ENCODE measurements at places on chromosomes 2 and 18.

GRCh38 chr18:57466307-57466706 is 31.1 kb downstream of the ONECUT2 start:
- no peak for DNase-seq

GRCh38 chr2:37786191-37786698 is 114.8 kb upstream of the CDC42EP3 start:
- DNase-seq, result no peak

GRCh38 chr2:46422717-46423394 is 56.5 kb upstream of the TMEM247 start:
- DNase-seq, result no peak

GRCh38 chr18:10207682-10208345 is 246.6 kb upstream of the APCDD1 start:
- no peak for DNase-seq

DNA sequence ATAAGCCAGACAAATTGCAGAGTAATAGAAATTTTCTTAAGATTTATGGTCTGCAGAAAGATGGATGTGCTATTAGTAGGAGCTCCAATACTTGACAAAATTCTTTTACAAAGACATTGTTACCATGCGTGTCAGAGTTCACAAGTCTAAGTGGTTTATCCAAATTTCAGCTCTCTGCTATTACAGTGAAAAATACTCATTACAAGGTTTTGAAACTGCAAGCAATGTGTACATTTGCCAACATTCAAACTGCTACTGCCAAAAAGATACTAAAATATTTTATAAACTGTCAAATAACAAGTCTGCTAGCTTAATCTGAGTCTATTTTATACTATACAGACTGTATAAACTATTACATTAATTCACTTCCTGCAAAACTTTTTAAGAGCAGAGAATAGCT is 1341.5 kb upstream of the ACVR2A start:
- DNase-seq, result no peak

- DNase-seq, result no peak
Observed at GRCh38 chr2:129070663-129071062, 752.0 kb upstream of the HS6ST1 start.

- DNase-seq, result no peak
Observed at GRCh38 chr2:112827009-112827408, 9.6 kb downstream of the IL1B start.

Measured in NCI-H1092 treated with DMSO at 0.1 percent for 48 hours (cell line).